ENCODE measurements at places on chromosomes 12 and 14.
A peak's percentile ranks its signal among the peaks of the same experiment; 100 is the strongest.

DNA sequence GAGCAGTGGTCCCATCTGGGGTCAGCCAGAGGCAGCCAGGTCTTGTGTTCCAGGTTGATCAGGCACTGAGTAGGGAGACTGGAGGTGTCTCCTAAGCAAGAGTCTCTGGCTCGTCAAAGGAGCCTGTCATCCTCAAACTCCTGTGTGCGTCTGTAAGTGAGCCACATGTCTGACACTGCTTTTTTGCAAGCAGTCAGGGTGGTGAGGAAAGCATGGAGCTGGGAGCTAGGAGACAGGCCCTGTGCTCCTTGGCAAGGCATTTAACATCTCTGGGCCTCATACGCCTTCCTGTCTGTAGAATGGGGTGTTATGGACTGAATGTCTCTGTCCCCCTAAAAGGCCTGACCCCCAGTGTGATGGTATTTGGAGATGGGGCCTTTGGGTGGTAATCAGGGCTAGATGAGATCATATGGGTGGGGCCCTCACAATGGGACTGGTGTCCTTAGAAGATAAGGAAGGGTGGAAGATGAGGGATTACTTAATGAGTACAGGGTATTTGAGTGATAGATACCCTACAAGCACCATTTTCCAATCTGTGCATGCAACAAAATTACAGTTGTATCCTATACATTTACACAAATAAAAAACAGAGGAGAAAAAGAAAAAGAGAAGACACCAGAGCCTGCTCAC, 53.0 kb downstream of the ARL6IP4 start:
- no peak for DNase-seq

DNA sequence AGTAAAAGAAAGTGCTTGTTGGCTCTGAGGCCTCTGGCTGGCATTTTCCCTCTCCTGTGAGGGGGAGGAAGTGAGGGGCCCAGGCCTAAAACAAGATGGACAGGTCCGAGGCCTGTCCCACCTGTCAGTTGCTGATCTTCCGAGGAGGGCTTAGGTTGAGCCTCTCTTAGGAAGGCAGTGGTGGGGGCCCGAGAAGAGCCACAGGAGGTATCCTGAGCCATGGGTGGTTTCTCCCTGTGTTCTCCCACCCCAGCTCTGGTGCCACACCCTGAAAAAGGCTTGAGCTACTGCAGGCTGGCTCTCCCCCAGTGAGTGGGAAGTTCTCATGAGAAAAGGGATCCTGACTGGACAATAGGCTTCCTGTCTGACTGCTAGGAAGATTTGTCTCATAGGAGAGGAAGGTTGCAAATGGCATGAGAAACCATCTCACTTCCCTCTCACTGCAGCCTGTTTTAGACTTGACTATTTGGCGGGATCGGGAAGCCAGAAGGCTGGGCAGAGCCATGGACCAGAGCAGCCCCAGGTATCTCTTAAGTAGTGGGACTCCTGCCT, 72.1 kb upstream of the SRSF5 start:
- peak; percentile 89 for DNase-seq

DNA sequence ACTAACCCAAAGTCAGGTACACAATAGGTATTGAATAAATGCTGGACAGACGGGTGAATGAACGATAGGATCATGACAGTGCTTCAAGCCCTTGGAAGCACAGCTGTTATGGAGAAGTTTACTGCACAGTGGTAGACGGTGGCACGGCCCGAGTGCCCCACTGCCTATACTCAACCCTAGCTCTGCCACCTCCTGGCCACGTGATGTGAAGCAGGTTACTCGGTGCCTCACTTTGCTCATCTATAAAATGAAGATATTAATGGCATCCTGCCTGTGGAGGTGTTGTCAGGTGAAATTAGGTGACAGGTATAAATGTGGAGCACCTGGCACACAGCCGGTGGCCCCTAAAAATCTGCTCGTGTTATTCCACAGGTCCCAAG, 5.8 kb downstream of the ASB2 start:
- no peak for DNase-seq

GRCh38 chr12:131046813-131047788, 93.4 kb downstream of the ADGRD1 start:
- DNase-seq = no peak

DNA sequence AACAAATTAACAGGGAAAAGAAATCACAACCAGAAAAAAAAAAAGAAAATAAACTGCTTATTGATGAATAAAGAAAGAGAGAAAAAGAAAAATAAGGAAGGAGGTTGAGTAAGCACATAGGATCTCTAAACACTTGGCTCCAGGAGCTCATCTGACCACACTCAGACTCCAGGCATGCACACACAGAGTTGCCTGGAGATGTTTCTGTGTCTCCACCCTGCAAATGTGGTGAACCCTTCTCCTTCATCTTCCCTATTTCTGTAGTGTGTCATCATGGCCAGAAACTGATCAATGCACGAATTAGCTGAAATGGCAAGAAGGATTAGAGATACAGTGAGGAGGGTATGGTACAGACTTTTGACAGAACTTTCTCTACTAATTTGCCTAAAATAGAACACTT, 20.2 kb downstream of the OR4N2 start:
- DNase-seq = no peak

- no peak for DNase-seq
Observed at GRCh38 chr12:38998887-38999482, 93.6 kb upstream of the CPNE8 start.

DNA sequence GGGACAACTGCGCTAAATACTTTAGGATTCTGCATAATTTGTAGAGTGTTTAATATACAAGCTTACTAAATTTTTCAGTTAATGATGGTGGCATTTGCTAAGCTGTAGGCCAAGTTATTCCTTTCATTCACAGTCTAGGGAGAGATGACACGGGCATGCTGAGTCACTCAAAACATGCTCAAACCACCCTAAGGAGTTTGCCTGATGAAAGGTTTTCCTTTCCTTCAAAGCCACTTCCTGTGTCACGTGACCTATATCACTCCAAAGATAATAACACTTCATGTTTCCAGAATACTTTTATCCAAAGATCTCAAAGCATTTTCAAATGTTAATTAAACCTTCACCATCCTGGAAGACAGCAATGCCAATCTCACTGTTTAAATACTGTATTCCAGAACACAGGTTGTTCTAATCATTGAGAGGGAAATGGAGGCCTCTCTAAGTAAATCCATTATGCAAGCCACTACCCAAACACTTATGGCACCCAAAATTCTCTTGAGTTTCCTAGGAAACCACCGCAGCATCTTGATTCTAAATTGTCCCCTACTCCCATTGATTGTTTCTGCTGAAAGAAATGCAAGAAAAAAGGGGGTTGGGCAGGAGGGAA, 207.0 kb upstream of the CDKN3 start:
- DNase-seq = peak; percentile 62

DNA sequence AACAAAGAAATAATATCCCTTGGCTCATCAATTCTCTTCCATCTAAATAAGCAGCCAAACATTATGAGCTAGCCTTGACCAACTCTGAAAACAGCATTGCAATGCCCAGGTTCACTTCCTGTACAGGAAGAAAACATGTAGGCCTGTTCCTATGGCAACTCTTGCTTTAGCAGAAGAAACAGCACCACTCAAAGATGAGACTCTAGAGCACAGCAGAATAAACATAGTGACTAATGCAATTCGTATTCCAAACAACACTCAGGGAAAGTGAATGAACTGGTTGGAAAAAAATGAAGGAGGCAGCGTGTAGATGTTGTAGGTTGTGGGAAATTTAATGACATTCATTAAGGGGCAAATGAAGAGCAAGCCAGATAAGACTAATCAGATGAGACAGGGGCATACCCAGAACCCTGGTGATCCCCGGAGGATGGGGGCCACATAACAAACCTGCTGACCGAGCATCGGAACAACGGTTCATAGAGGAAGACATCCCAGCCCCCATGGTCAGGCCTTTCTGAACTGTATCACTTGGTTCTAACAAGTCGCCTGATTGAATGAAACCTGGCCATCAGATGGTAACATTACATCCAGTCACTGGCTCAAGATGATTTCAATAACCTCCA, 9.0 kb downstream of the ARHGDIB start:
- DNase-seq = peak; percentile 48

DNA sequence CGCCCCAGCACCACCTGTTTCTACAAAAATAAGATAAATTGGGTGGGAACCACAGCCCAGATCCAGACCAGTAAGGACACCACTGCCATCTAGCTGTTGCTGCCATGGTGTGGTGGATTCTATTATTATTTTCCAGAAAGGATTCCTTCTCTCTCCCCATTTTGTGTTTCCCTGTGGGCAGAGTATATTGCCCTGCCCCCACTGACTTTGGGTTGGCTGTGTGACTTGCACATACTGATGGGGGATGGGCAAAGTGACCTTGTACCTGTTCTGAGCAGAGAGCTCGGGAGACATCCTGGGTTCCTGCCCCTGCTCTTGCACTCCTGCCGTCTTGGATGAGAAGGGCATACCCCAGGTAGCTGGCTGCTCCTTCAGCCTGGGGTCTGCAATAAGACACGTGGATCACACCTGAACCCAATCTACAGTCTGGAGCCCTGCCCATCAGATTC, 24.3 kb downstream of the MOAP1 start:
- peak; percentile 37 for DNase-seq

GRCh38 chr12:113135178-113136127, at the start of gene RASAL1:
RASAL1 (minus strand) TSS chr12:113135761; CDS start chr12:113135462, 299 bp downstream.
- DNase-seq = peak; percentile 37

- DNase-seq = no peak
Observed at GRCh38 chr14:50763382-50764007, 67.5 kb downstream of the NIN start.

DNA sequence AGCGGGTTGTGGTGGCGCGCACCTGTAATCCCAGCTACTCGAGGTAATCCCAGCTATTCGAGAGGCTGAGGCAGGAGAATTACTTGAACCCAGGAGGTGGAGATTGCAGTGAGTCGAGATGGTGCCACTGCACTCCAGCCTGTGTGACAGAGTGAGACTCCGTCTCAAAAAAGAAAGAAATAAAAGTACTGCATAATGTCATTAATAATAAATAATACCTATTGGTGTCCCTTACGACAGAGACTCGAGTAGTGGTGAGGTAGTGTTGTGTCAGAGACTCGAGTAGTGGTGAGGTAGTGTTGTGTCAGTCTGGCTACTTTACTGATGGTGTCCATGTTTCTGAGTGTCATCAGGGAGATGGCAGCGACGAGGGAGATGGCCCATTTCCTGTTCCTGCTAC, 1.3 kb downstream of the GLS2 start:
- DNase-seq = no peak

GRCh38 chr12:2156333-2156732, 103.5 kb downstream of the CACNA1C start:
- DNase-seq = no peak

DNA sequence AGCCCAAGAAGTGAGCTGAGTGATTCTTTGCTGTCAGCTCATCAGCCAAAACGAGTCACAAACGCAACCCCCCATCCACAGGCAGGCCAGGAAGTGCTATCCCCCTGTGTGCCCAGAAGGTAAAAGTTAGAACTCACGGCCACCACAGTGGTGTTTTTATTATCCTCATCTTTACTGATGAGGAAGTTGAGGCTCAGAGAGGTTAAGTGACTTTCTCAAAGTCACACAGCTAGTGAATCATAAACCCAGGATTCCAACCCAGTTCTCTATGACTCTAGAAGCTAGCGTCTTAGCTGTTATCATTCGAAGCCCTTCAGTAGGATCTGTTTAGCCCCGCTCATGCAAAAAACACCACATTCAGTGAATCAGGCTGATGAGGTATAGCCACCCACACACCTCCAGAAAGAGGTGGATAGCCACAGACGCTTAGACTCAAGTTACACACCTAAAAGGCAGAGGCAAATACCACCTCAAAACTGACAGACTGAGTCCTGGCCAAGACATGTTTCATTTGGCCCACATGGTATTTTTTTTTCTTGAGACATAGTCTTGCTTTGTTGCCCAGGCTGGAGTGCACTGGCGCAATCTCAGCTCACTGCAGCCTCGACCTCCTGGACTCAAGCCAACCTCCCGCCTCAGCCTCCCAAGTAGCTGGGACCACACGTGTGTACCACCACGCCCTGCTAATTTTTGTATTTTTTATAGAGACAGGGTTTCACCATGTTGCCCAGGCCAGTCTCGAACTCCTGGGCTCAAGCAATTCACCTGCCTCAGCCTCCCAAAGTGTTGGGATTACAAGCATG, 100.7 kb downstream of the SCARB1 start:
- DNase-seq = no peak

GRCh38 chr12:52910248-52910883, 5.5 kb upstream of the KRT8 start:
- no peak for DNase-seq

DNA sequence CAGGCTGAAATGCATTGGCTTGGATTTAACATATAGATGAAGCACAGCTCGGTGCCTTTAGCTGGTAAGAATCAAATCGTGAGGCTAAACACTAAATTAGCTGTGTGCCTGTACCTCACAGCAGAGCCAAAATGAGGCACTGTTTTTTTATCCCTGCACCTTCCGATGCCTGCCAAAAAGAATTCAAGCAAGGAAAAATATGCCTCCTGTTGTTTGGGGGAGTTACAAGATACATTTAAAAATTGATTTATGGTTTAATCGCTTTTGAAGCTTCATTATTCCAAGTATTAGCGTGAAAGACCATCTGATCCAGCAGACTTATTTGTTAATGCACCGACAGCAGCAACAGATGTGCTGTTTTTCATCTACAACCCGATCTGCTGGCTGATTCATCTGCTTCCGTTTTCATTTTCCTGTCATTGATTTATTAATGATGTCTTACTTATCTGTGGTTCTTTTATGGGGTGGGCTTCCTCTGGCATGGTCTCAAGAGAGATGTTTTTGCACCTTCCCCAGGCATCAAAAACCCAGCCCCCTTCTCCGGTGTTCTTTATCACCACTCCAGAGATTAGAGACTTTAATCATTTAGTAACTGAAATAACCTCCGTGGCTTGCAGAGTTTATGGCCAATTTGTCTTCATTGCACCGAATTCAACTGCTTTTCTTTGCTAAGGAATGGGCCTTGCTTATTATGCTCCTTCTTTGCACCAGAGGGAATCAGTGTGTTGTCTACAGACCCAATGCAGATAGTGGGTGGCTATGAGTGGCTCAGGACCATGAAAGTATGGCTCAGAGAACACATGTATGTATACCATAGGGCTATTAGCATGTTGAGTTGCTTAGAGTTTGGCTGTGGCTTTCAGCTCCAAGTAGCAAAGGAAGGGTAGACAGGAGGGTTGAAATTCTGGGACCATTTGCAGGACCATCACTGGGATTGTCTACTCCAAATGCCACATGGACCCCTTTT, 166.8 kb upstream of the TMEM260 start:
- DNase-seq = no peak

GRCh38 chr12:65015850-65016249, 105.3 kb downstream of the WIF1 start:
- DNase-seq = no peak

DNA sequence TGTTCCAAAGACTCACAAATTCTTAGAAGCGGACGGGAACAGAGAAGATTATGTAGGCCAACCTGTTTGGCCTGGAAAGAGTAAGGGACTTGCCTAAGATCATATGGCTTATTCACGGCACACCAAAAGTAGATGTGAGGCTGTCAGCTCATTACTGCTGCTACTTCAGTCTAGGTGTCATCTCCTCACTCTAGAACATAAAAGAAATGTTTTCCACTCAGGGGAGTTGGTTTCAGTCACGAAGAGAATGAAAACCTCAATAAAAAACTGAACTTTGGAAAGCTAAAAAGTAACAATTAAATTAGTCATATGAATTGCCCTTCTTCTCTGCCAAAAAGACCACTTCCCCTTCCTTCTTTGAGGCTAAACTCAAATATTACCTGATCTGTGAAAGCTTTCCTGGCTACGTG, 658 bp upstream of the CEP128 start:
- DNase-seq = no peak

GRCh38 chr14:94138251-94138650, 8.8 kb upstream of the IFI27L2 start:
- no peak for DNase-seq

All from COLO829 (cell line).